Lung microvascular endothelial cell (primary cell): ENCODE measurements at places on chromosomes 3 and 15. TPM values are rescaled to one million over a fixed set of nuclear protein-coding genes. Genes with fewer than 3 reads are reported as not detected.

DNA sequence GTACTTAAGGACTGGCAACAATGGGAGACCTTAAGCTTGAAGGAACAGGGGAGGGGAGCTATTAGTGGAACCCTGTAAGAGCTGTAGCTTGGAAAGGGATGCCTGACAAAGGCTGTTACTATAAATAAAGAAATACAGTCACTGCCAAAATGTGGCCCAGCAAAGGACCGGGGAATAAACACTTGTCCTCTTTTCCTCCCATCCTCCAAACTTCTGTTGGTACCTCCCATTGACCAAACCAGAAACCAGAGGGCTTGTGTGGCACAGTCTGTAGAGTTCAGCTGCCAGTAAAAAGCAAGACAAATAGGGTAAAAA is 25.1 kb upstream of the TCF12 start:
- no peak for DNase-seq

DNA sequence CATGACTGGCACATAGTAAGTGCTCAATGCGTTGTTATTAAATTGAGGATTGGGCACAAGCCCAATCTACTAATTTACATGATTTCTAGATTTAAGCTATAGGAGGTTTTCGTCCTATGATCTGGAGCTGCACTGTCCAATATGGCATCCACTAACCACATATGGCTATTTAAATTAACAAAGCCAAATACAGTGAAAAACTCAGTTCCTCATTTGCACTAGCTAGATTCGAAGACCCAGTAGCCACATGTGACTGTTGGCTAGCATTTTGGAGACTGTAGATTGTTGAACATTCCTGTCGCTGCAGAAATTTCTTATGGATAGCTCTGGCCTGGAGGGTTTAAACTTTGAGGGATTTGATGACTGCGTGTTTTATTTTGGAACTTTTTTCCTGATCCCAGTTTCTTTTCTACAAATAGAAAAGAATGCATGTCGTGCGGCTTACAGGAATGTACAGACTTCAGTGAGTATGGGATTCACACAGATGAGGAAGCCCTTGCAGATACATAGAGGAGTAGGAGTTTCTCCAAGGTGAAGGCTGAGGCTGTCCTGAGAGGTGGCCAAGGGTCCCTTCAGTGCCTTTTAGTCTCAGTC is 82.8 kb downstream of the SLCO3A1 start:
- no peak for DNase-seq

The PRR20G gene
- total RNA-seq = not detected in 2 replicates

- no peak for DNase-seq
These were observed 2.4 kb downstream of the TRPM1 start for GRCh38 chr15:31098953-31099740.

DNA sequence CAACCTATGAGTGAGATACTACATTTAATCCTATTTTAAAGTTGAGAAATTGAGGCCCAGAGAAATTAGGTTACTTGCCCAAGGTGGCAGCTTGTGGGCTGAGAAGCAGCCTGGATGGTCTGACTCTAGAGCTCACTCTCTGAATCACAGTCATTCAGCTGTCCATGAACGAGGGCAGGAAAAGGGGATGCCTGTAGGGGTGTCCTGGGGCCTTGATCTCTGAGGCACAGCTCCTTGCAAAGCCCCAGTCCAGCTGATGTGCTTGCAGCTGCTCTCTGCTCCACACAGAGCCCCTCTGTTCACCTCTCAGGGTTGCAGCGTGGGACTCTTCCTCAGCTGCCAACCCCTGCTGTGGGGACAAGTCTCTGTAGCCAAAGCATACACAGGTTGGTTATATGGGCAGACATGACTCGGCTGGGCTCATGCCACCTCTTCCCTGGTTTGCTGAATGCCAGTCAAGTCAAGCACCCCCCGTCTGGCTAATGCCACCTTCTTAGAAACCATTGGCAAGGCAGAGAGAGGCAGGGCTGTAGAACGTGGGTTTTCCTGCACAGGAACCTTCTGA is 56.8 kb downstream of the GASK1A start:
- DNase-seq = no peak

- DNase-seq = no peak
These were observed 122.4 kb downstream of the CBLB start for GRCh38 chr3:105746231-105746996.

GRCh38 chr15:48225771-48226170 is 19.7 kb downstream of the SLC12A1 start:
- DNase-seq = no peak

The EHD4 gene
- total RNA-seq = 54.6 and 71.7 TPM in 2 replicates

GRCh38 chr3:111676211-111677006 is 81.3 kb upstream of the ZBED2 start:
- peak; percentile 61 for DNase-seq

DNA sequence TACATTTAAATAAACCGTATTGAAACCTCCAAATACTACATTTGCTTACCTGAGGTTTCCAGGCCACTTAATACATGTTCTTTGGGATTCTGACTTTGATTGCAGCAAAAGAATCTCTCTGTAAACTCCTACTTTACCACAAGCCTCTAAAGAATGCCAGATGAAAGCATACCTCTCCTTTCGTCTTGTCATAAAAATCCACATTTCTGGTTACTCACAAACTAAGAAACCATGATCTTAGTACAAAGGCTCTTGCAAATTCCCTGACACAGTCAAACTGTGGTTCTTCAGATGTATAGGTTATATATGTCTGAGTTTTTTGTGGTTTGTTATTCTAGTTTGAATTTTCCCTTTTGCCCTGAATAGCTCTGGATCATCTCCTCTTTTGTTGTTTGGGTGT is 188.4 kb downstream of the RAP2B start:
- no peak for DNase-seq

DNA sequence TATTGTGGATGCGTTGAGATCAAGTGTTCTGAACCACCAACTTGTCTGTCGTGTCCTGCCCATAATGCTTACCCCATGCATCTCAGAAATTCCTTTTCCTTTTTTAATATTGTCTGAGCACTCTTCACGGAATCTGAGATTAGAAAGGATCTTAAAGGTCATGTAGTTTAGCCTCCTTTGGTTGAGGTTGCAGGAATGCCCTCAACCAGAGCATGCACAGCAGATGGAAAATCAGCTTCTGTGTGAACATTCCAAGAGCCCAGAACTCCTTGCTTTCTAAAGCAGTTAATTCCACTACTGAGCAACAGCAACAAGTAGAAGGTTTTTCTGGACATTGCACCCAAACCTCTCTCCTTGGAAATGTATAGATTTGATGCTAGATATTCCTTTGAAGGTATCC is 153.7 kb downstream of the TPRG1 start:
- no peak for DNase-seq

DNA sequence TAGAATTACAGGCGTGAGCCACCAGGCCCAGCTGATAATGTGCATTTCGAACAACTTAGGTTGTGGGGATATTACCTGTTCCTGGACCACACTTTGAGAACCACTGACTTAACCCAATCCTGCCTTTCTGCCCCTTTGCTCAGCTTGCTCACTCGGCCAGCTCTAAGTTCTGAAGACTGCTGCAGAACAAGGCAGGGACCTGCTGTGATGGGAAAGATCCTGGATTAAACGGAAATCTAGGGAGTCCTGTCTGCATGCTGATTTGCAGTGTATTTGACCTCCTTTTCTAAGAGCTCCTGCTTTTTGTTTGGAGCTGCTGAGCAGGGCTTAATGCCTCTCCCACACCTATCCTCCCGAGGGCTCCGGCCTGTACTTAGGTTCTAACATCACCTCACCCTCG is 2.9 kb downstream of the LTK start:
- DNase-seq = no peak

The SUSD5 gene
- under 0.01 and 0.87 TPM in 2 replicates for total RNA-seq

- DNase-seq = no peak
These were observed 296.7 kb downstream of the PLCL2 start for GRCh38 chr3:17181413-17181907.

- peak; percentile 55 for DNase-seq
These were observed 768 bp upstream of the SEMA5B start for GRCh38 chr3:123028233-123028828.
